ENCODE measurements at places on chromosomes 2 and 18.

- no peak for DNase-seq
These were observed 30.0 kb downstream of the MRPL35 start for GRCh38 chr2:86229221-86229620.

DNA sequence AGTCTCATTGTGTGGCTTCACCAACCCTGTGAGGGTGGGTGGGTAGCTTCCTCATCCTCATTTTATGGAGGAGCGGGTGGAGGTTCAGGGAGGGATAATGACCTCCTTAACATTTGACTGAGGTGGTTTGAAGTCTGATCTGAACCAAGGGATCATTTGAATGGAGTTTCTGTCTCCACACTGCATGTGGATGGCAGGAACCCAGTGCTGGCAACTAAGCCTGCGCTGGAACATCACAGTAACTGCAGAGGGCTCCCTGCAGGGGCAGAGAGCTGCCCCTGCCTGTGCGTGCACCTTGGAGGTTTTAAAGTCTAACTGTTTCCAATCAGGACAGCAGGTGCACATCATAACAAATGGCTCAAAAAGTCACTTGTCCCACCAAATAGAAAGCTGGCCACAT, 3.3 kb downstream of the AGAP1 start:
- no peak for DNase-seq

DNA sequence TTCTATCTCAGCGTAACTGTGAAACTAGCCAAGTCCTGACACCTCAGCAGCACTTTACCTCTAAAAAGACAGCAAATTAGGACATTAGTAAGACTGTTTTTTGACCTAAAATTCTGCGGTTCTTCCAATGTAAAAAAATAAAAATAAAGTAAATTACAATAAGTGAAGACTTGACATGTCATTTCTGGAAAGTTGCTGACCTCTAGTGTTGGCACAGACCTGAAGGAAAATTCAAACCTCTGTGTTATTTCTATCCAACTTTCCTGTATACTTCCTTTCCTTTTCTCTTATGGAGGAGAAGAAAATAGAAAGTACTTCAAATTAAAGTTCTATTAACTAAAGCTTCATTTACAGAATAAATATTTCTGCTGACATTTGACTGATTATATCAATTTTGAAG, 110.6 kb downstream of the TMEM182 start:
- peak; percentile 13 for DNase-seq

DNA sequence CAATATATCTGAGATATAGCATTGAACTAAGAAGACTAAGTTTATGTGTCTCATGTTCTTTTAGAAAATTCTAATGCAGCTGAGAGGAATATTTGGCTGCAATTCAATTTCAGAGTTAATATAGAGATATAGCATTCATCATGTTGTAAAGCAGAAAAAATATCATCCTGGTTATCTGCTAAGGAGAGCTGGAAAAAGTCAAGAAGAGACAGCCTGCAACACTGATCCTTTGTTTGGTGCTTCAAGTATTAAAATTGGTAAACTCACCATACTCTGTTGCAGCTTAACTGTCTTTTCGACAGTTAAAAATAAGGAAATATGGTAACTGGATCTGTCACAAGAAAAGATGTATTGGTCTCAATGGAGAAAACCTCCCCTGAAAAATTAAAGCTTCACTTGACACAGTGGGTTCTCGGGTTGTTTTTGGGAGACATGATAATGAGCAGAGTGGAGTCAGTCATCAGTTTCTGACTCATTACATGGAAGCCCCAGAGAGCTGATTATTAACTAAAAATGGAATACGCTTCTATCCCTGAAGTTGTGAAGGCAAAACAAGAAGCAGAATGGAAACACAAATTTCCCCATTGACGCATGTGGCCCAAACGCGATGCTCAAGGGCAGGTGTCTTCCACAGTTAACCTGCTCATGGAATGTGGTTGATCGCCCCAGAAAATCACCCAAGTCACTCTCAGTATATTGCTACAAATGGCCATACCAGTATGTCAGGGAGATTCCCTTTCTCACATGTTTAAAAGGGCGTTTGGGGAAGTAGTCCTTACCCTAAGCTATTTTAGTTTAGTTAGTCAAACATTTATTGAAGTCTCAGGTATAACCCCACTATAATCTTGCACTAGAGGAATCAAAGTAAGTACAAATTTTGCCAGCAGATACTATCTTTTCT, 8.2 kb downstream of the BCL2 start:
- DNase-seq = no peak

- no peak for DNase-seq
These were observed 252.9 kb downstream of the RNF152 start for GRCh38 chr18:61639886-61640285.

DNA sequence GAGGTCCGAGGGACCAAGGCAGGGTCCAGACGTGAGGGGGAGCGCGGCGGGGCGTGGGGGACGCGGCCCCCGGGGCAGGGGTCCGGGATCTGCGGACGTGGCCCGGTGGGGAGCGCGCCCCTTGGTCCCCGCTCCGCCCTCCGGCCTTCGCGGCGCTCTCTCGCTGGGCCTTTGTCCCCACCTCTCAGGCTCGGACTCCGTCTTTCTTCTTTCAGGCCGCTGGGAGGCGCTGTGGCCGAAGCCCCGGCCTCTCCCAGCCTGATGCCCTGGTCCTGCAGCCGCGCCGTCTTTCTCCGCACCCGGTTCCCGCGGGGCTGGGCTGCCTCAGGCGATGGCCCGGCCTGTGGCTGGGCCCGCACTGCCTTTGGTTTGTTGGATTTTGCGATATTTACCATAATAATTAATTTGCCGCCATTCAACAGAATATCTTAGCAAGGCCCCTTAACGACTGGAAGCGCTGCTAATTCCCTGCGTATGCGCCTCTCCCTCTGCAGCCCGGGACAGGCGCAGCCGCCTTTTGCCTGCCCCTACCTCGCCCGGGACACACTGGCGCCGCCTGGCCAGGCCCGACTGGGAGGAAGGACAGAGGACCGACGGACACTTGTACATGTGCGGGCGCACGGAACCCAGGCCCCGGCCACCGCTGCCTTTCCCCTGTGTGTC, 10.8 kb downstream of the SIX3 start:
- no peak for DNase-seq

DNA sequence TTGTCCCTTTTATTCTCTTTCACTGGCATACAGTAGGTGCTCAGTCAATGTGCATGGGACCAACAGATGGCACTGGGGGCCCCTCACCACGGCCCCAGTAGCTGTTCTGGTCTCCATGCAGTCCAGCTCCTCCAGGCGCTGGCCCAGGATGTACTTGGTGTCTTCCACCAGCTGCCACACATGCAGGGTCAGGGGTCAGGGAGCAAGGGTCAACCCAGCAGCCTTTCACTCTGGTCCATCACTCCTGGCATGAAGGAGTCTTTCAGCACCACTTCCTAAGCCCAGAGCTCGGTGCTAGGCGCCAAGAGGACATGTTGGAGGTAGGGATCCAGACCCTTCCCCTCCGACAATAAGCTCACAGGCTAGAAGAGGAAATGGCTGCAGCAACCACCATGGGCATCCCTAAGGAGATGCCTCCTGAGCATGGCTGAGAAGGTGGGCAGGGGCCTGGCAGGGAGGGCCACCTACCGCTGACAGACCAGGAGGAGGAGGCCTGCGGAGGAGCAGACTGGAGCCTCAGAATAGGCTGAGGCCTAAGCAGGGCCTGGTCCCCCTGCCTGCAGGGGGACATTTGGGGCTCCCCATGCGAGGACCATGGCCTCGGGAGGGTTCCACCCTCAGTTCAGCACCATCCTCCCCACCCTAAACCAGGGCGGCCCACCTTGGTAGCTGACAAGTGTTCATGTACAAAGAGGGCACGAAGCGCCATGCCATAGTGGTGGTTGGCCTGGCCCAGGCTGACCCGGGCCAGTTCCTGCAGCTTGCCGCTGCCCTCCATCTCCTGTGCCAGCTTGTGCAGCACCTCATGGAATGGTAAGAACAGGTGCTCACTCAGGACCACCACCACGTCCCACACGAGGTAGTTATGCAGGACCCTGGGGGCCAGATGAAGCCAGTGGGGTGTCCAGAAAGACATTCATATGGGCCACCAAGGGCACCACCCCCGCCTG, 10.2 kb downstream of the ALPG start:
- DNase-seq = no peak

DNA sequence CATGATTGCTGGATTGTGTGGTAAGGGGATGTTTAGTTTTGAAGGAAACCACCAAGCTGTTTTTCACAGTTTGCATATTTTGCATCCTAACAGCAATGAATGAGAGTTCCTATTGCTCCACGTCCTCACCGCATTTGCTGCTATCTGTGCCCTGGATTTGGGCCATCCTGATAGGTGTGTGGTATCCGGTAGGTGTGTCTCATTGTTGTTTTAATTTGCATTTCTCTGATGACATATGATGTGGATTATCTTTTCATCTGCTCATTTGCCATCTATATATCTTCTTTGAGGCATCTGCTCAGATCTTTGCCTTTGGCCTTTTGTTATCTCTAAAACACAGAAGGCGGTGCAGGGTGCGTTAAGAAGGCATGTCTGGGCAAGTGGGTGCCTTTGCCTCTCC, 73.3 kb downstream of the LONRF2 start:
- no peak for DNase-seq

GRCh38 chr2:10374362-10374943, 71.7 kb downstream of the HPCAL1 start:
- DNase-seq = no peak

GRCh38 chr2:127526132-127527000, at the start of gene IWS1:
Gene IWS1, minus strand, starts transcription at chr2:127526489. Its CDS starts 281 bp downstream, at chr2:127526208.
- DNase-seq = peak; percentile 100

- DNase-seq = no peak
These were observed 8.4 kb downstream of the CASP10 start for GRCh38 chr2:201191132-201191875.

- DNase-seq = no peak
These were observed 483.3 kb downstream of the PLCL1 start for GRCh38 chr2:198287706-198288105.

GRCh38 chr2:187009483-187010239, 160.7 kb upstream of the ZSWIM2 start:
- DNase-seq = no peak

GRCh38 chr18:74579496-74580065, 18.1 kb upstream of the ZNF407 start:
- no peak for DNase-seq

GRCh38 chr18:22063672-22064071, 105.7 kb upstream of the GATA6 start:
- no peak for DNase-seq

DNA sequence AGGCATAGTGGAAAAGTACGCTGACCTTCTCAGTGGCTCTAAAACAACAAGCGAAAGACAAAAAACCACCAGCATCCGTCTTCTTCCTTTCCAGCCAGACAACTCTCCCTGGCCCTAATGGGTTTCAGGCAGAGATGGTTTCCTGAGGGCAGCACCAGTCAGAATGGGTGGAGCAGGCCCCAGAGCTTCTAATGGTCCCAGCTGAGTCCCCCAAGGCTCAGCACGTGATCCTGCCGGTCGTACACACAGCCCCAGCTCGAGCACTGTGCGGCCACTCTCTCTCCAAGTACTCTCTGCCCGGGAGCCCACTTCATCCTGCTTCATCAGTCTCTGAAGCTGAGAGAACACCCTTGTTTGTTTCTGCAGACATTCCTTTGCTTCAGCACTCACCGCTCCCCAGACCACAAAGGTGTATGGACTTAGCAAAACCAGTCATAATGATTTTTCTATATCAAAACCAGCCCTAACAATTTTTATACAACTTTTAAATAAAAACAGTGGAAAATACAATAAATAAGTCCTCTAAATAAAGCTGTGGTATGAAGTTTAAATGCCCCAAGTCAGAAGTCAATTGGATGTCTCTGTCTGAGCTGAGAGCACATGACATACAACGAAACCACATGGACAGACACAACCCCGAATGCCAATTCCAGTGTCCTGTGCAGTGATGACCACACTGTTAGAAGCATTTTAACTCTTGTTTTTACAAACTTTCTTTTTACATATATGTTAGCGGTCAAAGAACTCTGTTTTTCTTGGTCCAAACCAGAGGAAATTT, 63.9 kb downstream of the PARD6G start:
- DNase-seq = no peak

GRCh38 chr2:113901943-113902342, 12.1 kb downstream of the ACTR3 start:
- no peak for DNase-seq

DNA sequence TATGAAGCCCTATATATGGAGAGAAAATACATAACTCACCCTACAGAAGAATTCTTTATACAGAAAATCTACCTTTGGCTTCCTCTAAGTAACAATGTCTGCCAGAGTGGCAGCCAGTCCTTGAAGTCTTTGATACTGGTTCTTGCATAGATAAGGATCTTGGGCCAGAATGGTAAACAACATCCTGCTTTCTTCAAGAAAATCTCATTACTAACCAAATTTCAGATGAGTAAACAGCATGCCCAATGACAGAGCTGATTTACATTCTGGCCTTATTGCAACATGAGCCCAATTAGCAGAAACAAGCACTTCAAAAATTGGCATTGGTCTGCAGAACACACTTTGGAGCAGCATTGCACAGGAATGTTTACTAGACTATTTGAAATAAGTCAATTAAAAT, 336.5 kb upstream of the ST6GAL2 start:
- no peak for DNase-seq

- no peak for DNase-seq
These were observed 59.1 kb downstream of the FARP2 start for GRCh38 chr2:241415196-241415595.

- DNase-seq = no peak
These were observed 40.6 kb downstream of the FASTKD2 start for GRCh38 chr2:206805887-206806607.

- DNase-seq = no peak
These were observed 363.3 kb downstream of the ZNF516 start for GRCh38 chr18:76131738-76132137.

GRCh38 chr2:122927197-122927596, 1097.9 kb upstream of the CNTNAP5 start:
- no peak for DNase-seq
